ENCODE measurements at places on chromosomes 16 and 17.

DNA sequence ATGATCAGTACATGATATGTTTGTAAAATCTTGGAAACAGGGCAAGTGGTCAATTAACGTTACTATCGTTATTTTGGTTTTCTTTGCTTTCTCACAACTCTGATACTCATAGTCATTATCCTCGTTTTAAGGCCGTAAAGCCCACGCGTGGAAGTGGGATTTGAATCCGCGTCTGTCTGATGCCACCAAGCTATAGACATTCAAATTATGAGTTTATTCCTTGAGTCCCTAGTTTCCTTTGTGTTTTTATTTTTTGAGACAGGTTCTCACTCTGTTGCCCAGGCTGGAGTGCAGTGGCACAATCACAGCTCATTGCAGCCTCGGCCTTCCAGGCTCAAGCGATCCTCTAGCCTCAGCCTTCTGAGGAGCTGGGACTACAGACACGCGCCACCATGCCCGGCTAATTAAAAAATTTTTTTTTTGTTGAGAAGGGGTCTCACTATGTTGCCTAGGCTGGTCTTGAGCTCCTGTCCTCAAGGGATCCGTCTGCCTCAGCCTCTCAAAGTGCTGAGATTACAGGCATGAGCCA, 1.0 kb downstream of the DCTN5 start:
- no peak for DNase-seq

- DNase-seq: no peak
Observed at GRCh38 chr16:80862160-80862705, 57.8 kb upstream of the CDYL2 start.

- no peak for DNase-seq
Observed at GRCh38 chr16:86492961-86493629, 17.2 kb upstream of the FOXF1 start.

- no peak for DNase-seq
Observed at GRCh38 chr16:12586701-12587100, 217.0 kb downstream of the CPPED1 start.

- no peak for DNase-seq
Observed at GRCh38 chr17:57296231-57296630, 39.9 kb downstream of the MSI2 start.

DNA sequence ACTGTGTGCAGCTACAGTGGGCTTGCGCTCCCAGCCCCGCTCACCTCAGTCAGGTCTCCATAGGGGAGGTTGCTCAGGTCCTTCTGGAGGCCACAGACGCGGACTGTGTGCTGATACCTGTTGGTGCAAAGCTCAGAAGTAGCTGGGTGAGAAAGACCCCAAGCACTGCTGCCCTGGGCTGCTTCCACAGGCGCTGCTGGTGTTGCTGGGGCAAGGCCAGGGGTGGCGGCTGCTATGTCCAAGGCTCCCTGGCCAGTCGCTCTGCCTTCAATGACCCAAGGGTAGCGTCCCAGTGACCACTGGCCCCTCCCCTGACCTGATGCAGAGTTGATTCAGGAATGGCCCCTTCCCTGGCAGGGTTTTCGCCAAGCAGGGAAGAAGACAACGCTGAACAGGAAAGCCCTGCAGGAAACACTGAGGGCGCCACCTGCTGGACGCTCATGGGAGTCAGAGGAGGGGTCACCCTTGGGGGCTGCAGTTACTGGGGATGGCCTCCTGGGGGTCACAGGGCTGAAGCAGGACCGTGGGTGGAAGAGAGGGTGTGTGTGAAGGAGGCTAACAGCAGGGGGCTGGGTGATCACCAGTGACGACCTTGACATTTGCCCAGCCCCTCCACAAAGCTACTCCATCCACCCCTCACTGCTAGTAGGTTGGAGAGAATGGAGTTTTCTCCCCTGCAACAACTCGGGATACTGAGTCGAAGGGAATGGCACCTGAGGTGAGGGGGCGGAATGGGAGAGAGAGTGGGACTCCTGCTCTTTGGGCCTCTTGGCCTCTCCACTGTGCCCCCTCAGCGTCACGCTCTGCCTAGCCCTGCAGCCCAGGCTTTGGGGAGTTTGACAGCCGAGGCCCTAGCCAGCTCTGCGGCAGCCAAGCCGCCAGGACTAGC, 38.3 kb downstream of the ABCC12 start:
- peak; percentile 3 for DNase-seq

DNA sequence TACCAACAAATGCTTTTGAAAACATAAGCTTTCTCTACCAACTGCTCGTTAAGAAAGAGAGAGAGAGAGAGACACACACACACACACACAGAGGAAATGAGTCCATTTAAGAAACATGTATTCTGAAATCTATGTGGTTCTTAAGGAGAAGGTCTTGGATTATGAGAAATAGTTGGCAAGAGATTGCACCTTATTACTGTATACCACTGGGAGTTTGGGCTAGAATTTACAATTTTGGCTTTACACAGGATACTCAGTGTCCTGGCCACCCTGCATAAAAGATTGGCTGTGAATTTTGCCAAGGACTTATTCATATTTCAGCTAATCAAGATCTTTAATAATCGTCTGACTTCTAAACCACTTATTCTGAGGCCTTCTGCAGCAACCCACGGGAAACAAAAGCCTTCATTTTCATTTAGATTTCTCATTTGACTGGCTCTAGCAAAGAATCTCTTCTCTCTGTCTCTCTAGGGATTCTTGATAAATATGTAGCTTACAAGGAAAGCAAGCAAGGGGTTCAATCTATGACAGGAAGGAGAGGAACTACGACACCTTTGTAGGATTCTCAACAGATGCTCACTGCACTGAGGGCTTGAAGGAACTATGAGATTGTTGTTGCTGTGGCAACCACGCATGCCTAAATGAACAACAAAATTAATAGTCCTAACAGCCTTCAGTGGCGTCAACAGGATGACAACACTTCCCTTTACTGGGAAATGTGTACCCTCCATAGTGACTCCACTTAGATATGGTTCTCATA, 75.3 kb upstream of the GNAO1 start:
- DNase-seq: no peak

DNA sequence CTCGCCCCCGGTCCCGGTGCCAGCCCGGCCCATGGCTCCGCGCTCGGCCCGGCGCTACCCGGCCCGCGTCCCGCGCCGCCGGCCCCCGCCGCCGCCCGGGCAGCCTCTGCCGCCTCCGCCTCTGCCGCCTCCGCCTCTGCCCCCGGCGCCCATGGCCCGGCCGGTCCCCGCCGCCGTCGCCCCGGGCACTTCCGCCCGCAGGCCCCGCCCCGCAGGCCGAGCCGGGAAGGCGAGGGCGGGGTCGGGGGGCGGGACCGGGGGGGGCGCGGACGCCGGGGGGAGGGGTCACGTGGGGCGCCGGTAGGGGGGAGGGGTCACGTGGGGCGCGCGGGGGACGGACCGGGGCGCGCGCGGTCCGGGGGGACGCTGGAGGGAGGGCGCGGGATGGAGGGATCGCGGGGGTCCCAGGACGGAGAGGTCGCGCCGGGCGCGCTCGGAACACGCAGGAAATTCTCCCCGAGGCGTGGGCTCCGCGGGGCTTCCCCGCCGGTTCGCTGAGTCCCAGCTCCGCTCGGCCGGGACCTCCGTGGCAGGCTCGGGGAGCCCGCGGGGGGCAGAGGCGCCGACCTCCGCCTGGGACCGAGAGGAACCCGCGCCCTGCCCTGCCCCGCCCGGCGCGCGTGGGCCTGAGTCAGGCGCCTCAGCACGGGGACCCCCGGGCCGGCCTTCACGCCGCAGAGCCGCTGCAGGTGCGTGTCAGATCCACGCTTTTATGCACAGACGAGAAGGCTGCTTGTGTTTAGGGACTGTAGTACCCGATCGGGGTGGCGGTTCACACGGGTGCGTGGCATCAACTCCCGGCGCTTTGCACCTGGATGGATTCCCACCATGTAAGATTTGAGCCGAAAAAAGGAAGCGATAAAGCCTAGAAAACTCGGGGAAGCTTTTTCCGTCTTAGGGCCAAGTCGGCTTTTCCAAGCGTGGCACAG, at the start of gene PGAP6:
Gene PGAP6 (minus strand): TSS at position 190 of the 929 bp plus-strand sequence. CDS start 157 bp downstream, at position 33.
- DNase-seq: no peak

- DNase-seq: no peak
Observed at GRCh38 chr16:70713824-70714223, 28.0 kb upstream of the MTSS2 start.

- peak; percentile 80 for DNase-seq
Observed at GRCh38 chr17:63774141-63774968, at the start of gene DDX42. Gene DDX42, plus strand, starts transcription at chr17:63774170. Its CDS starts 12,880 bp downstream, at chr17:63787050.

GRCh38 chr16:28182183-28182582, 29.6 kb downstream of the XPO6 start:
- DNase-seq: no peak

DNA sequence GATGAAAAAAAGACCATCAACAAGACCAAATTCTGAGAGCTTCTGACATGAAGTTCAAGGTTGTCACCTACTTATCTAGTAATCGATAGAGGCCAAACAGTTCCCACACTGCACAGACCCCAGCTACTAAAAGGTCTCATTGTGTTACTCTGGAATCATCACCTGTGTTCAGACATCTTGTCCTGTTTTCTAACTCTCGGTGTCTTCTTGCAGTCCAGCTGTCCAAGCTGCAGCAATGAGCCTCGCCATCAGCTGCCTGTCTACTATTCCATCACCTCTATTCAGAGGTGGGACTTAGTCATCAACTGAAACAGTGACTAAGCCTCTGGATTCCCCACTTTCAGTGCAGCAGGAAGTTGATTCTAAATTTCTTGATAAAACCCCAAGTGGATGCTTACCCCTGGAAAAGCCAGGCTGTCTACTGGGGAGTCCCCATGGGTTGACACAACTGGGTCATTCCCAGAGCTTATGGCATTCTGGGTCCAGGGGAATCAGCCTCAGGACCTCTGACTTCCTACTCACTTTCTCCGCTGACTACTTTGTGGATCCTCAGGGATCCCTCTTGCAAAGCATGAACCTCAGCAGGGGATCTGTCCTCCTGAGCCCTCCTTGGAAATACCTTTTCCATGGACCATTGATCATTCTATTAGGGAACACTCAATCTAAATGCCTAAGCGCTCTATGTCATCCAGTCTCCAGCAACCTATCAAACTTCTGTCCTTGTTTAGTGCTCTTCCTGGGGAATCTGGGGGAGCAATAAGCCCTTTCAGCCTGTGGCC, 46.5 kb downstream of the HNF1B start:
- DNase-seq: no peak

- DNase-seq: no peak
Observed at GRCh38 chr16:79609861-79610260, 9.3 kb upstream of the MAF start.

- DNase-seq: no peak
Observed at GRCh38 chr17:50275279-50275678, 1.0 kb downstream of the TMEM92 start.

- DNase-seq: no peak
Observed at GRCh38 chr17:55743103-55743679, 7.7 kb upstream of the PCTP start.

- DNase-seq: no peak
Observed at GRCh38 chr16:154217-155030, 2.0 kb downstream of the HBZ start.

DNA sequence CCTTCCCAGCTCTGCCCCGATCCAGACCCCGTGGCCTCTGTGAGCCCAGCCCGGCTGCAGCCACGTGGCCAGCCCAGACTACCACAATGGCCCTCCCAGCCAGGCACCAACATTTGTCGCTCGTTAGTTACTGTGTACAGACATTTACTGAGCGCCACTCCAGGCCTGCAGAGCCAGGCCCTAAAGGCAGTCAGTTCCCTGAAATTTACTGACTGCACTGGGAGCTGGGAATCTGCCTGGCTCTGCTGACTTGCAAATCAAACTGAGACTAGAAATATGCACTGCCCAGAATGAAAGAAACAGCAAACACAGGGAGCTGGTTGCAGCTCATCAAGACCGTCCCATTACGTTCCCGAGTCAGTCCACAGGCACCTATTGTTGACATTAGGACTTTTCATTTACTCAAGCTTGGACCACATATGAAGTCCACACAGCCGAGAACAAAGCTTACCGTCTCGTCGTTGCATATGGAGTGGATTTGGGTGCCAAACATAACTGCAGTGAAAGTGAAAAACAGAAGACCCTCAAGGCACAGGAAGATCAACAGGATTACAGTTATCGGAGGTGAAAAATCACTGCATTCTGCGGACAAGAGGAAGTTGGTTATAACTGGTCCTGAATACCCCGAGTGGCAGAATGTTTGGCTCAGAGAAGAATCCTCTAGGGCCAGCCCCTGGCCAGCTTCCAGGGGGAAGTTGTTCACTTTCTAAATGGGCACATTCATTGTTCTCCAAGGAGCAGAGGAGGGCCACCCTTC, 34.5 kb downstream of the ZDHHC7 start:
- no peak for DNase-seq

GRCh38 chr16:86555704-86556075, 655 bp upstream of the MTHFSD start:
- no peak for DNase-seq
